Kidney (tissue), 22 donors: ENCODE measurements at places on chromosomes 1 and 21. TPM values are rescaled to one million over a fixed set of nuclear protein-coding genes. Genes with fewer than 3 reads are reported as not detected.
A peak's percentile ranks its signal among the peaks of the same experiment; 100 is the strongest.

- no peaks in the 10 kb centered on the region for H3K27me3 ChIP-seq
- no peaks in the 10 kb centered on the region for H3K4me1 ChIP-seq
- no peak overlapping the region for H3K27ac ChIP-seq
- DNase-seq: no peak
Measured at GRCh38 chr1:14713077-14713476, 114.6 kb downstream of the KAZN start.

WDR64 gene
- not detected for total RNA-seq

STIL gene
- total RNA-seq: 2.5 TPM

CRNN gene
- not detected for total RNA-seq

FCRL4 gene
- total RNA-seq: not detected

DNA sequence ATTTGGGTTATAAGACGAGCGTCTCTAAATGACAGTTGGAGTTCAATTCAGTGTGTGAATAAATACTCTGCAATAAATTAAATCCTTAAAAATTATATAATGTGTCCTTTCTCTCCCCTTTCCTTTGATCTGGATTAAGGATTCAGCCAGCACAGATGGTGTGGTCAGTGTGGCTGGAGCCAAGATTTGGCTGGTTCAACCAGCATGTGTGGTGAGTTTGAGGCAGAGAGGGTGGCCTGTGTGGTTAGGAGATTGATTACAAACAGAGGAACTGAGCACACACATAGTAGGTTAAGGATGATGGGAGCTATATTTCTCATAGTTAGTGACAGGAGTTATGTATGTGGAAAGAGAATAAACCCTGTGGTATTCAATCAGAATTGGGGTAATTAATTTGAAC, 14.2 kb upstream of the AMIGO1 start:
- H3K36me3 ChIP-seq: no peaks in the 10 kb centered on the region
- H3K4me3 ChIP-seq: no peak overlapping the region
- no peaks in the 10 kb centered on the region for H3K27me3 ChIP-seq
- no peaks in the 10 kb centered on the region for H3K4me1 ChIP-seq

GRCh38 chr1:219266524-219266923, 92.8 kb downstream of the LYPLAL1 start:
- DNase-seq: no peak
- no peak overlapping the region for H3K27ac ChIP-seq
- no peak overlapping the region for H3K4me3 ChIP-seq
- no peaks in the 10 kb centered on the region for H3K27me3 ChIP-seq
- no peaks in the 10 kb centered on the region for H3K4me1 ChIP-seq

RAB4A gene
- total RNA-seq: 56.0 TPM

OLIG1 gene
- 1.5 TPM for total RNA-seq

LRRC3 gene
- 1.4 TPM for total RNA-seq

RABGGTB gene
- 60.2 TPM for total RNA-seq

DNA sequence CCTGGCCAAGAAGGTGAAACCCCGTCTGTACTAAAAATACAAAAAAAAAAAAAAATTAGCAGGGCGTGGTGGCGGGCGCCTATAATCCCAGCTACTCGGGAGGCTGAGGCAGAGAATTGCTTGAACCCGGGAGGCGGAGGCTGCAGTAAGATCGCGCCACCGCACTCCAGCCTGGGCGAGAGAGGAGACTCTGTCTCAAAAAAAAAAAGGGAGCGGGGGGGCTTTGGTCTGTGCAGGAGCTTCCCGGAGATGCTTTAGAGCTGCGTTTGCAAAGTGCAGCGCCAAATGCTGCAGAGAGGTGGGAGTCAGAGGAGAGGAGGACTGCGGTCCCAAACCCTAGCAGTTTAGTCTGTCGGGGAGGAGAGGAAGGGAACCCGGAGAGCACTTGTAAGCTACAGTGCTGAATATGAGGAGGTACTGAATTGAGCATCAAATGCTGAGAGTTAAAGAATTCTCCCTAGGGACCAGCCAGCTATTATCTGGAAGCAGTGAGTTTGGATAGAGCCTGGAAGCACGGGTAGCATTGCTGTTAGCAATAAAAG, 569 bp downstream of the FALEC start:
- H3K27ac ChIP-seq: no peak overlapping the region
- peaks cover 2% of the 10 kb centered on the region for H3K4me1 ChIP-seq
- H3K4me3 ChIP-seq: peak overlapping the region; percentile 0
- no peaks in the 10 kb centered on the region for H3K36me3 ChIP-seq
- DNase-seq: peak; percentile 56

DNA sequence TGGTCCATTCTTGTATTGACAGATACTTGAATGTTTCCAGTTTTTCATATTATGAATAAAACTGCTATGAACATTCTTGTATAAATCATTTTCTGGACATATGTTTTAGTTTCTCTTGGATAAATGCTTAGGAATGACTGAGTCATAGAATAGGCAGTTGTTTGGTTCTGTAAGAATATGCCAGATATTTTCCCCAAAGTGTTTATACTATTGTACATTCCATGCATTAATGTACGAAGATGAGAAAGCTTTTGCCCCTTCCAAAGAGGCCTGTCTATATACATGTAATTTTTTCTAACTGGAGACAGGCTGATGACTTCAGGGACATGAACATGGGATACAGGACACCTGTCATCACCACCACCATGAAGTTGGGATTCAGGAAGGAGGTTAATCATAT, 11.3 kb downstream of the NBPF3 start:
- no peaks in the 10 kb centered on the region for H3K27me3 ChIP-seq
- no peak for DNase-seq
- no peak overlapping the region for H3K27ac ChIP-seq
- no peak overlapping the region for H3K4me3 ChIP-seq

- no peak for DNase-seq
- H3K36me3 ChIP-seq: no peaks in the 10 kb centered on the region
- H3K27me3 ChIP-seq: no peaks in the 10 kb centered on the region
Measured at GRCh38 chr1:213103377-213104306, 52.6 kb downstream of the RPS6KC1 start.

- no peaks in the 10 kb centered on the region for H3K27me3 ChIP-seq
- H3K4me3 ChIP-seq: peak within 1 kb of the TSS; percentile 77
- H3K4me1 ChIP-seq: peaks cover 4% of the 10 kb centered on the region
- peak; percentile 93 for DNase-seq
Measured at GRCh38 chr1:25819491-25820246, at the start of gene MTFR1L. MTFR1L (plus strand) TSS chr1:25819954; CDS start chr1:25823105, 3,151 bp downstream.

- H3K36me3 ChIP-seq: no peaks in the 10 kb centered on the region
- no peaks in the 10 kb centered on the region for H3K4me1 ChIP-seq
- no peaks in the 10 kb centered on the region for H3K27me3 ChIP-seq
- no peak overlapping the region for H3K27ac ChIP-seq
- no peak for DNase-seq
Measured at GRCh38 chr1:110300412-110301085, 38.6 kb upstream of the RBM15 start.

HRNR gene
- total RNA-seq: not detected

IVL gene
- not detected for total RNA-seq

DNA sequence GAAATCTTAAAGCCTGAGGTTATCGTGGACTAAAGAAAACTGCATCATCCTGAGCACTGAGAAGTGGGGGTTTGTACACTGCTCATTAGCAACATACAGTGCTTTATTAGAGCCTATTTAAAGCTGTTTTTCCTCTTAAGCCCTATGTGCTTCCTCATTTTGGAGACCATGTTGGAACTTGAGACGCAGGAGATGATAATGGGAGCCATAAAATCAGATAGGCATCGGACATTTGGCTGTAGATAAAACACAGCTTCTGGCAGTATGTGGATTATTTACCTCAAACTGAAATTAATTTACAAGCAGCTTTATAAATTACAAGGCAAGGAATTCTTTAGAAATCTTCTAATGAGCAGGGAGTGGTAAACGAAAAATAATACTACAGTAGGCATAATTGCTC, 147.7 kb upstream of the IVNS1ABP start:
- no peaks in the 10 kb centered on the region for H3K36me3 ChIP-seq
- no peak for DNase-seq
- H3K27me3 ChIP-seq: no peaks in the 10 kb centered on the region
- no peaks in the 10 kb centered on the region for H3K4me1 ChIP-seq
- no peak overlapping the region for H3K27ac ChIP-seq

AIRE gene
- total RNA-seq: 0.25 TPM

DNA sequence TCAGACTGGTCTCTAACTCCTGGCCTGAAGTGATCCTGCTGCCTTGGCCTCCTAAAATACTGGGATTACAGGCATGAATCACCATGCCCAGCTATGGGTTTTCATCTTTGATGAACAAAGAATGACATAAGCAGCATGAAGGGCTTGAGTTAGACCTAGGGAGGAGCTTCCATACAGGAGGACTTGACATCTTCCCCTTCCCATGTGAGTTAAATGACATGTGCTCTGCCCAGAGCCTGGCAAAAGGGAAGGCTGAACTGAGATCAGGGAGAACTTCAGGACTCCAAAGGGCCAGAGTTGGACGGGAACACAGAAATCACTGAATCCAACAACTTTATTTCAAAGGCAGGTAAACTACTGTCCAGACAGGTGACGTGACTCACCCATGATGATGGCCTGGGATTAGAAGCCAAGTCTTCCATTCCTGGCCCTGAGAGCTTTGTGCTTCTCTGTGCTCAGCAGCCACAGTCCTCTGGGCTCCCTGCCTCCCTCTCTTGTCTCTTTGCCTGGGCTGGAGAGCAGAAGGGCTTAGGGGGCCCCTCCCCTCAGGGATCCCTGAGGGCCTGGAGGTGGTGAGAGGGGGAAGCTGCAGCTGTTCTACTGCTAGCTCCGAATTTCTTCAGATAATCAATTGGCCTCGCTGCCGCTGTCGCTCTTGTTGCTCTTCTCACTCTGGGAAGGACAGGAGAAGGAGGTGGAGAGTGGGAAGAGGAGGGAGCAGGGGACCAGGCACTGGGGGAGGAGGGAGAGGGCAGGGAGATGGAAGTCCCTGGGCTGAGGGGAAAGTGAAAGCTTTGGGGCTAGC, 7.6 kb downstream of the NHLH1 start:
- no peak overlapping the region for H3K27ac ChIP-seq
- no peak for DNase-seq
- no peak overlapping the region for H3K4me3 ChIP-seq
- H3K36me3 ChIP-seq: no peaks in the 10 kb centered on the region
- H3K4me1 ChIP-seq: no peaks in the 10 kb centered on the region

DNA sequence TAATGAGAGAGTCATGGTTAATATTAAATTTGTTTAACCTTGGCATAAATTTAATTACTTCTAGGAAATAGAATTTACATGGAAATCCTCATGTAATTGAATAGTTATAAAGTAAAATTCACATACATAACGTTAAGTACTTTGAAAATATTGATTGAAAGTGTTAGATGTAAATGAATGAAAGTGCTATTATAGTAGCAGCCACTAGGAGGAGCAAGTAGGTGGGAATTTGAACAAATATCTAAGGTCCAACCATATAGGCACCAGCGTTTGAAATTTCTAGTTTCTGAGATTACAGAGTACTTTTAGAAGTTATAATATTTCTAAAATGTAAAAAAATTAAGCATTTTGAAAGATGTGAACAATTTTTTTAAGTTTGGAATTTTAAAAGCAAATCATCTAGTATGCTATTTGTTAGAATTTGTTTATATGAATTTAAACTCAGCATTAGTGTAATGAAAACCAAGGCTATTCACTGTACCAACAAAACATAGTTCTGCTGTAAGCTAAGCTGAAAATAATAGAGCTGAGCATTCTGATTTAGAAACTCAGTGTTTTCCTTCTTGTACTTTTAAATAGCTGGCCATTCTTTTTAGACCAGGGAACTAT, 3.3 kb downstream of the B3GALT2 start:
- no peak for DNase-seq
- no peaks in the 10 kb centered on the region for H3K27me3 ChIP-seq
- no peak overlapping the region for H3K27ac ChIP-seq

GRCh38 chr1:29210278-29211085, 20.3 kb downstream of the MECR start:
- no peak overlapping the region for H3K27ac ChIP-seq
- H3K36me3 ChIP-seq: peaks cover 12% of the 10 kb centered on the region
- H3K4me1 ChIP-seq: no peaks in the 10 kb centered on the region
- H3K27me3 ChIP-seq: no peaks in the 10 kb centered on the region
- DNase-seq: no peak

- no peak overlapping the region for H3K27ac ChIP-seq
- no peaks in the 10 kb centered on the region for H3K36me3 ChIP-seq
- no peak overlapping the region for H3K4me3 ChIP-seq
- H3K27me3 ChIP-seq: no peaks in the 10 kb centered on the region
- no peaks in the 10 kb centered on the region for H3K4me1 ChIP-seq
Measured at GRCh38 chr21:31339721-31340120, 4.3 kb downstream of the TIAM1 start.

GRCh38 chr1:240044620-240045019, 47.1 kb upstream of the FMN2 start:
- no peaks in the 10 kb centered on the region for H3K4me1 ChIP-seq
- DNase-seq: no peak
- no peak overlapping the region for H3K4me3 ChIP-seq
- no peak overlapping the region for H3K27ac ChIP-seq
- no peaks in the 10 kb centered on the region for H3K36me3 ChIP-seq
- no peaks in the 10 kb centered on the region for H3K27me3 ChIP-seq

DNA sequence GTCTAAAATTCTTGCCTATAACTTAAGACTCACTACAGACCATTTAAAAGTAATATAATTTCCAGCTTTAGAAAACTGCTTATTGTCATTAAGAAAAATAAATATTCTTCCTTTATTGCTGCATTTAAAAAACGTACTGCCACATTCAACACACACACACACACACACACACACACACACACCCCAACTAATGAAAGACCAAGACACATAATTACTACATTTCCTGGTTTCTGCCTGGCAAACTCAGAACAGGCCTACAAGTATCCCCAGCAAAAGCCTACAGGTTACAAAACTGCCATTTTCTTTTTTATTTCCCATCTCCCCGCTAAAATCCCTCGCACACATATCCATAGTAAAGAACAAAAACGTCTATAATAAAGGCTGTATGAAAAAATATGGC, 1.5 kb downstream of the DENND2C start:
- no peak overlapping the region for H3K27ac ChIP-seq
- no peak overlapping the region for H3K4me3 ChIP-seq
- H3K27me3 ChIP-seq: no peaks in the 10 kb centered on the region
- no peaks in the 10 kb centered on the region for H3K4me1 ChIP-seq
- no peak for DNase-seq

DNA sequence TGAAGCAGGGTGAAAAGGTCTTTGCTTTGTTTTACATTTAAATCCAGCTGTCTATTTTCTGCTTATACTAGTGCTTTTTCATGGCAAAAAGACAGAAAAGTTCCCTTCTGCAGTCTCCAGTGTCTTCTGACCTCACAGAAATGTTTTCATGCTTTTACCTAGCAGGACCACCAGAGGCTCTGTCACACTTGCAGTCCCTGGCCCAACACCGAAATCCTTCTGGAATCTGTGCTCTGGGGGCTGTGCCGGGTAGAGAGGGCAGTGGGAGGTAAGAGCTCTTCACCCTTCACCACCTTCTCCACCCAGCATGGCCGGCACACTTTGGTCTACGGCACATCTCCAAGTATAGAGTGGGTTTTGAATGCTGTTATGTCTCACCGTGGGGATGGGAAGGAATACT, 20.8 kb downstream of the GNAT2 start:
- DNase-seq: no peak
- H3K4me3 ChIP-seq: no peak overlapping the region
- H3K27me3 ChIP-seq: no peaks in the 10 kb centered on the region
- no peak overlapping the region for H3K27ac ChIP-seq
- no peaks in the 10 kb centered on the region for H3K36me3 ChIP-seq
